EL (cell line): ENCODE measurements at places on chromosomes 1 and 21.

DNA sequence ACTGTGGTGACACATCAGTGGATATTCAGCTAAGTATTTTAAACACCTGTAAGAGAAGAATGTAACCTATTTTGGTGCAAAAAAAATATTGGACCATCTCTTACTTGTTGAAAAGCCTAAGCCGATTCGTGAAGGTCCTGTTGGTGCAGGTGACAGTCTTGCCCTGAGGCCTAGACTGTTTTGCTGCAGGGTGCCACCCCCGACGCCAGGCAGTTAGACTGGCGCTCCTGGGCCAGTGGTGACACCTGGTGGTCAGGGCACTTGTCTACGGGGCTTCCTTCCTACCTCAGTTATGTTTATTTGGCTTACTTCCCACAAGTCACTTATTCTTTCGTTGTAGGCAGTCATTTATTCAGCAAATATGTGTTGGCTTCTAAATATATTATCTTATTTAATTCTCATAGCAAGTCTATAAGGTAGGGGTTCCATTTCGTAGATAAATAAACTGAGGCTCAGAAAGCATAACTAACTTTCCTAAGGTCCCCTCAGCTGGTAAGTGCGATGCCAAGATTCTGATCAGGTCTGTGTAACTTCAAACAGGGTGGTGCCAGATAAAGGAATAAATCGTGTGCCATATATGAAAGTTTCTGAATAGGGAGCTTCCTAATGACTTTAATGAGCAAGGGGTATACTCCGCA, 1.9 kb downstream of the EEIG2 start:
- DNase-seq = peak; percentile 33

DNA sequence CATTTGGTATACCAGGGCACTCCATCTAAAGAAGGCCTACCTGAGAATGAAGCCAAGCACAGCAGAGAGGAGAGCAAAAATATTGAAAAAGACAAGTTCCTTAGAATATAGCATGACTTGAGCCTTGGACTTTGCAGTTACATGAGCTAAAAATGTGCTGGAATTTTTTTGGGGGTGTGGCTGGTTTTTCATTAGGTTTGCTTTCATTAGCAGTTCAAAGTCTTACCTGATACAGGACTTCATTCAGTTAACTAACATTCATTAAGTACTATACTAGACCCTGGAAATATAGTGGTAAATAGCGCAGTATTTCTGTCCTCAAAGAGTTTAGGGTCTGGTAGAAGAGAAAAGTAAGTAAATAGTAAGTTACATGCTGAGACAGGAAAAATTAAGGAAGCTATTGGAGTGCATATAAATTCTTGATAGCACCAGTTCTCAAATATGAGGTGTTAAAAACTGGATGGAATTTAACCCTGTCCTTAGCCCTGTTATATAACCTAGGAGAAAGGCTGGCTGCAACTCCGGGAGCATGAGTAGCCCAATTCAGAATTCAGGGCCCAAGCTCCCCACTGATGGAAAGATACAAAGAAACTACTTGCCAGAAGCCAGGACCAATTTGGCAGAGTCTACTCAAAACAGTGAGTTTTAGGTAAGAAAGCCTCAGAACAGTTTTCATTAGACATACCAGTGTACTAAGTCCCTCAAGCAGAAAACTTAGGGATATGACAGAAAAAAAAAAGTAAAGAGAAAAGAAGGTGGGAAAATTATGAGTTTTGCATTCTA, 3.1 kb upstream of the DOCK7 start:
- DNase-seq = no peak

DNA sequence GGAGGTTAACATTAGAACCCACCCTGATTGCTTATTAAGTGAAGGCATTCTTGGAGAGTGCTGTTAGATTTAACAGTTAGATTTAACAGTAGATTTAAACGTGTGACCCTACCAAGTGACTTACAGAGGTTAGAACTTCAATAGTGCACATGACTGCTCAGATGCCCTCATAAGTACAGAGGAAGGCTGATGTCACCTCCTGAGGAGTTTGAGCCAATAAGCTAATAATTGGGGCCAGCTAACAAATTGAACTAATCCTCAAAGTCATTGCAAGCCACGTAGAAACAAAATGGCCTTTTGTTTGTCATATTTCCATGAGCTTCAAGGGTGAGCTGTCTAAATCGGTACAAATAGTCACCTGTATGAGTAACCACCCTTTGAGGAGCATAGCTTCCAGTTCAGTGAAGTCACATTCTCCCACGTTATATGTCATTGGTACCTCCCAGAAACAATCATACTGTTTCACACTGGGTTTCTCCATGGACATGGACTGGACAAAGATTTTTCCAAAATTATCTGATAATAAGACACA, 11.7 kb downstream of the AVPR1B start:
- no peak for DNase-seq

- no peak for DNase-seq
Observed at GRCh38 chr1:201881617-201882016, 7.1 kb upstream of the SHISA4 start.

- no peak for DNase-seq
Observed at GRCh38 chr1:23578311-23578996, 19.2 kb upstream of the ID3 start.

GRCh38 chr1:93415296-93415695, 32.6 kb upstream of the FNBP1L start:
- DNase-seq = no peak

GRCh38 chr1:50724626-50725286, 235.3 kb downstream of the FAF1 start:
- DNase-seq = no peak

- DNase-seq = no peak
Observed at GRCh38 chr1:214126697-214127146, 138.9 kb downstream of the PROX1 start.

DNA sequence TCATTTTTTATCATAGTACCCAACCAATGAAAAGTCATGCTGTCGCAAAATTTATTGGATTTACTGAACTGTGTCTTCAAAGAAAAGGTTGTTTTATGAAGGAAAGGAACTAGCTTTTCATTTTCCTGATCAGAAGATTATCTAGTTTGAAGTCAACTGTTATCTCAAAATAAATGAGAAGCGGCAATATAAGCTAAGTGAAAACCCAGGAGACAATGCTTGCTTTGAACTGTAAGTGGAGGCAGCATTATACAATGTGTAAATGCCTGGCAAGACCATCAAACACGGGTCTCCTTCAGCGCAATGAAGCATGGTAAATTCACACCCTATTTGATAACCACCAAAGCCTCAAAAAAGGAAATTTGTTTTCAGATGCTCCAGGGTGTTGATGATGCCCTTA, 134.4 kb upstream of the PTBP2 start:
- DNase-seq = no peak

DNA sequence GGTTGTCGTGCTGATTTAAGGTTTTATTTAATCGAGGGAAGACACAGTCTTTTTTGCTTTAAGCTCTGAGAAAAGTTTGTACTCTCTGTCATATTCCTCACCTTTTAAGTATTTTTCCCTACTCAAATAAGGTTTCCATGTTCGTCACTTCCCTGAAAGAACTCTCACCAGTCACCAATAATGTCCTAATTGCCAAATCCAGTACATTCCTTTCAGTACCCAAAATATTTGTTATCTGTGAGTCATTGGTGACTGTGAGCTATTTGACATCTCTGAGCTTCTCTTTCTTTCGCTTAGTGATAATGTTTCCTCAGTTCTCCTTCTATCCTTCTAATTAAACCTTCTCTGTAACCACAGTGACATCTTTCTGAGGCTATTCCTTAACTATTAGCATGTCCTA, 874.2 kb upstream of the ADGRL2 start:
- peak; percentile 5 for DNase-seq

DNA sequence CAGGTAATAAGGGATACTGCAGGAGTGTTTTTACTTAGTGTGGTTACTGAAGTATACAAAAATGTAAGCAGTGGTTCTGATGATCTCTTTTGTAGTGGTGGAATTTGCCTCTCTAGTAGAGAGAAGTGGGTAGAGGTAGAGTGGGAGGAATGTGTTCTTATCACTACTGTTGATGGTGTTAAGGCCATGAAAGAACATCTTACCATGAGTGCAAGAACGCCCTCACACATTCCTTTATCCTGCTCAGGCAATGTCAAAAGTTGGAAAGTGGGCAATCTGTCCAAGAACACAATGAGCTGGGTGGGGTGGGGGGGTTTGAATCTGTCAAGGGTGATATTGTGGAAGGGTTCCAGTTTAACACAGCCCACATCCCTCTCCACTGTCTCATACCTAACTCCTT, 78.6 kb downstream of the TTLL7 start:
- no peak for DNase-seq

DNA sequence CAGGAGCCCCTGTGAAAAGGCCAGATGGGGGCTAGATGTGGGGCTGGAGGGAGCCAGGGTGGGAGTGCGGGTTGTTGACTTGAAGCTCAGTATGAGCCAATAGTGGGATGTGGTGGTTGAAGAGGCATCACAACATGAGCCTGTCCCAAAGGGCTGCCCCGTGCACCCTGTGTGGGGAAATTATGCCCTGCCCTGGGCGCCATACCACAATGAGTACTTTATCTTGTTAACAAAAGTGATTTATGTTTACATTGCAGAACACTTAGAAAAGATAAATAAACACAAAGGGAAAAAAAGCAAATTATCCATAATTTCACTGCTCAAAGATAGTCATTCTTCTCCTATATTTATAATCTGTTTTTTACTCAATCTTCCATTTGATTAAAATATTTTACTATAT, 1.6 kb upstream of the NFASC start:
- DNase-seq = no peak

- DNase-seq = peak; percentile 14
Observed at GRCh38 chr1:35532497-35533223, 24.5 kb downstream of the KIAA0319L start.

GRCh38 chr1:3956527-3957170, 56.6 kb upstream of the C1orf174 start:
- DNase-seq = no peak

DNA sequence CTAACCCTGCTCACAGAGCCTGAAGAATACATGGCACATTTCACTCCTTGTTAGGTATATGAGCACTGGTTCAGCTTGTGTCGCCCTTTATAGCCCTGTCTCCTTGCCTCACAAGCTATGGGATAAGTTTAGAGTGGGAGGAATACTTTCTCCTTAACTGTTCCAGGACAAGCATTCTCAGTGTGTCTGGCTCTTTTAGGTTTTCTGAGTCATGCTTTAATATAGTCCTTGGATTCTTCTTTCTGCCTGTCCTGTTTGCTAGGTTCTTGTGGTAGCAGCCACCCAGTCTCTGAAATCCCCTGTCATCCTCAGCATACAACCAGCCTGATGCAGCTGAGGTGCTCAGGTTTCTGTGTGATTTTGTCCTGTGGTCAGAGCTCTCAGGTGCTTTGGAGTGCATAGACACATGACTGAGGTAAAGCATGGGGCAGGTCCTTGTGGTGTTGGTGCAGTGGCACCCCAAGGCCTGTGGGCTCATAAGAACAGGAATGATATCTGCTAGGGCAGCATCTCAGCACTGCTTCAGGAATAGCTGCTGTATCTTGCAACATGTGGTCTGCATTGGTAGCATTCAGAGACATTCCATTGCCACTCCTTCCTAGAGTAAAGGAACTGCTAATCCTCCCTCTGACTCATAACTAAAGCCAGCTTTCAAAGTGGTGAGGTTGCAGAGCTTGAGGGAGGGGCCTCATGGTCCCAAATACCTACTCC, 14.2 kb upstream of the CASQ2 start:
- DNase-seq = peak; percentile 83

DNA sequence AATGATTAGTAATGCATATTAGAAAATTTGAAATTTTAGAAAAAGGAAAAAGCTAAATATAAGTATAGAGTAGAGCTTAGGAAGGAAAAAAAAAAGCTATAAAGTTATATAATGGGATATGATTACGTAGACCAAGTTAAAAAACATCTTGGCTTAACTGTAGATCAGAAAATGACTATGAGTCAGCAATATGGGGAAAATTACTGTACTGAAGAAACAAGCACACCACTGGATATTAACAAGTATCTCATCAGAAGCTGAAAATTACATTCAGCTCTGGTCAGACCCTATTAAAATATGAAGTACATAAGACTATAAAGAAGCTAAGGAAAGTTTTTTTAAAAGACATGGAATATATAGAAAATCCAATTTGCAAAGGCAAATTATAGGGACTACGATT, 19.5 kb downstream of the DNAJC8 start:
- DNase-seq = no peak

DNA sequence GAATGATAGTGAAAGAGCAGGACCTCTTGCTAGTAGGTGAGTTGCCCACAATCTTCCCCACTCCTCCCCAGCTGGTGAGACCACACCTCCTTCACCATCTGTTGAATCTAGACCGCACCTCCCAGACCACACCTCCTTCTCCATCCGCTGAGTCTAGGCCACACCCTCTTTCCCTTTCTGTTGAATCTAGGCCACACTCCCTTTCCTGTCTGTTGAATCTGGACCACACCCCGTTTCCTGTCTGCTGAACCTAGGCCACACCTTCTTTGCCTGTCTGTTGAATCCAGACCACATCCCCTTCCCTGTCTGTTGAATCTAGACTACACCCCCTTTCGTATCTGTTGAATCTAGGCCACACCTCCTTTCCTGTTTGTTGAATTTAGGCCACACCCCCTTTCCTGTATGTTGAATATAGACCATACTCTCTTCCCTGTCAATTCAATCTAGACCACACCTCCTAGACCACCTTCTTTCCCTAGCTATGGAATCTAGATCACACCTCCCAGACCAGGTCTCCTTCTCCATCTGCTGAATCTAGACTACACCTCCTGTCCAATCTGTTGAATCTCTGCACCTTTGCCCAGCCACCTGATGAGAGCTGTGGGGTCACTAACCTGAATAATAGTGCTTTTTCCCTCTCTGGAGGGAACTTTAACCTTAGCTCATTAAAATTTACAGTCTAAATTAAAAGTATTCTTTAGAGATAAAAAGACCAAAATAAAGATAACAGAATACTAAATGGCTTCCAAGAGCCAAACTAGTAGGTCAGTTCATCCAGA, 116.3 kb downstream of the DAB1 start:
- peak; percentile 1 for DNase-seq
